ENCODE measurements at places on chromosomes 16 and 17.

DNA sequence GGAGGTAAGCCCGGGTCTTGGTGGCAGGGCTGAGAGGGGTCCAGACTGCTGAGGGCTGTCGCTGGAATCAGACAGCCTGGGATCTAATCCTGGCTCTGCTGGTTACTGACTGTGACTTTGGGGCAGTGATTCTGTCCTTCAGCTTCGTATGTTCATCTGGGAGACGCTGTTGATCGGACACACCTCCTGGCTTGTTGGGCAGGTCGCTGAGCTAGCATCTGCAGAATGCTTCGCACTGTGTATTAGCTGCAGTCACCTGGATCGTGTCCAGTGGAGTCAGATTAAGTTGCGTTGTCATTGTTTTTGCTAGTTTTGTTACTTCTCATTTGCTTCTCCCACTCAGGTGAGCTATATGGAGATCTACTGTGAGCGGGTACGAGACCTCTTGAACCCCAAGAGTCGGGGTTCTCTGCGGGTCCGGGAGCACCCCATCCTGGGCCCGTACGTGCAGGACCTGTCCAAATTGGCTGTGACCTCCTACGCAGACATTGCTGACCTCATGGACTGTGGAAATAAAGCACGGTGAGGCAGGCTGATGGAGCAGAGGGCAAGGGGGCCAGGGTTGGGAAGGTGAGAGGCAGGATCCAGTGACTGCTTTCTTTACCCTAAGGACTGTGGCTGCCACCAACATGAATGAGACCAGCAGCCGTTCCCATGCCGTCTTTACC lies 4.5 kb downstream of the KIF1C start:
- no peak for DNase-seq

- DNase-seq = no peak
Observed at GRCh38 chr17:9999919-10000695, 95.0 kb upstream of the RCVRN start.

DNA sequence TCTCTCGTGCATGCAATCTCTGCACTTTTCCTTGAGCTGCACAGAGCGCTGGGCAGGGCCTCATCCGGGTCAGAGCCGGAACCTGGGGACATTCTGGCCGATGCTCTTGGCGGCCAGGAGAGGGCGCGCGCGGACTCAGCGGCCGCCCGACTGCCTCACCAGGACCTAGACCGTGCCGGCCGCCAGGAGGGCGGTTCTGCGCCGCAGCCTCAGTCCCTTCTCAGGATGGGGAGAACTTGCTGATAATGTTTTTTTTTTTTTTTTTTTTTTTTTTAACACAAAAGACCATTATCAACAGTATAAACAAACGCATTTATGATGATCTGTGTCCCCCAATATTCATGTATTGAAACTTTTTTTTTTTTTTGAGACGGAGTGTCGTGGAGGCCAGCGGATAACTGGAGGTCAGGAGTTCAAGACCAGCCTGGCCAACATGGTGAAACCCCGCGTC lies 8.1 kb upstream of the FLYWCH2 start:
- peak; percentile 57 for DNase-seq

- no peak for DNase-seq
Observed at GRCh38 chr17:6577686-6578263, 21.4 kb upstream of the PITPNM3 start.

DNA sequence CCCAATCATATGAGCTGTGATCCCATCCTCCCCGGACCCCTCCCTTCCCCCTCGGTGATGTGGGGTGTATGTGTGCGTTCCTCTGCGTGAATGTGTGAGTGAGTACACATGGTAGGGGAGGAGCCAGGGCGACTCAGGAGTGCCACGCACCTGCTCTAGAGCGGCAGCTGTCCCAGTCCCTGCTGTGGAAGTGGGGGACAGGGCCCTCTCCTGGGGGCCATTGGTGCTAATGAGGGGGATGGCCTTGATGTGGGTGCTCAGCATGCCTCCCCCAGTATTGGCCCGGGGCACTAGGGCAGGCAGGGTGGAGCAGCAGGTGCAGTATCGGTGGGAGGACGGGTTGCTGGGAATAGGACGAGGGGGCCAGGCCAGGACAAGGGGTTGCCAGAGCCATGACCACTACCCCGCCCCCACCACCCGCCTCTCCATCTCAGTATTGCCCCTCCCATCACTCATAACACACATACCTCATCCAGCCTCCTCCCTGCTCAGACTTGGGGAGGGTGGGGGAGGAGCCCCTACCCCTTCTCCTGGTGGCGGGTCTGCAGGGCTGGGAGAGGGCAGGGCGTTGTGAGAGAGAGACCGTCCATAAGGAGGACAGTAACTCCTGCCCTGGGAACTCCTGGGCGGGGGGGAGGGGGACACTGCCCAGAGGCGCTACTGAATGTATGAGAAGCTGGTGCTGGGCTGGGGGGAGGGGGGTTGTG lies 8.5 kb downstream of the NR1D1 start:
- DNase-seq = no peak

DNA sequence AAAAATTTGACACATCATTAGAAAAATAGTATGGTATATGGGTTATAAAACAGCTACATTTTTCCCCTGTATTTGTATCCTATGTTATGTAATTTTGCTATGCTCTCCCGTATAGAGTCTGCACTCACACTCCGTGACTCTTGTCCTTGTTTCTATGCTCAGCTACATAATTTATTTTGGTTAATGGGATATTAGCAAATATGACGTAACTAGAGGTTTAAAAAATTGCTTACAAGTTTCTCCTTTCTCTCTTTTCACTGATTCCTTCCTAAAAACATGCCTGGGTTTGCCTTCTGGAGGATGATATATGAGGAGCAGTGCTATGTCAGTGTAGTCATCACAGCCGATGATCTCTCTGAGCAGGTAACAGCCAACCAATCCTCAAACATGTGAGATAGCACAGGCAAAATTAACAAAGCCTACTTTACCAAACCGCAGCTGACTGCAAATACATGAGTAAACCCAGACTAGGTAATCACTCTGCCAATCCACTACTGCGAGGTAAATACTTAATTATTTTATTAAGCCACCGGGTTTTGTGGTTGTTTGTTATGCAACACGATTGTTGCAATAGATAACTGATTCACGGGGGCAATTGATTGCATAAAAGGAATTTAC lies 126.9 kb downstream of the KIF2B start:
- no peak for DNase-seq

GRCh38 chr17:4156750-4157381 lies 13.9 kb downstream of the CYB5D2 start:
- DNase-seq = no peak

DNA sequence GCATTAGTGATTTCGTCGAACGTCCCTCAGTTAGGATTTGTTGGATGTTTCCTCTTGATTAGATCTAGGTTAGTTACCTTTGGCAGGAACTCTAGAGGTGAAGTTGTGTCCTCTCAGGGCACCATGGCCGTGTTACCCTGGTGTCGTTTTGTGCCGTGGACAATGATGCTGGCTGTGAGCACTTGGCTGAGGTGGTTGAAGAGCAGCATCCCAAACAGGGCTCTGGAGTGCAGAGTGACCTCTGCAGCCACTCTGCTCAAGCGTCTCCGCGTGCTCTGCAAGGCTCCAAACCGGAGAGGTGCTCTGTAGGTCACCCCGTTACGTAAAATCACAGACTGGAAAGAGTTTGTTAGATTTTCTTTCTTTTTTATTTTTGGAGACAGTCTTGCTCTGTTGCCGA lies 33.0 kb downstream of the FOXK2 start:
- DNase-seq = no peak

DNA sequence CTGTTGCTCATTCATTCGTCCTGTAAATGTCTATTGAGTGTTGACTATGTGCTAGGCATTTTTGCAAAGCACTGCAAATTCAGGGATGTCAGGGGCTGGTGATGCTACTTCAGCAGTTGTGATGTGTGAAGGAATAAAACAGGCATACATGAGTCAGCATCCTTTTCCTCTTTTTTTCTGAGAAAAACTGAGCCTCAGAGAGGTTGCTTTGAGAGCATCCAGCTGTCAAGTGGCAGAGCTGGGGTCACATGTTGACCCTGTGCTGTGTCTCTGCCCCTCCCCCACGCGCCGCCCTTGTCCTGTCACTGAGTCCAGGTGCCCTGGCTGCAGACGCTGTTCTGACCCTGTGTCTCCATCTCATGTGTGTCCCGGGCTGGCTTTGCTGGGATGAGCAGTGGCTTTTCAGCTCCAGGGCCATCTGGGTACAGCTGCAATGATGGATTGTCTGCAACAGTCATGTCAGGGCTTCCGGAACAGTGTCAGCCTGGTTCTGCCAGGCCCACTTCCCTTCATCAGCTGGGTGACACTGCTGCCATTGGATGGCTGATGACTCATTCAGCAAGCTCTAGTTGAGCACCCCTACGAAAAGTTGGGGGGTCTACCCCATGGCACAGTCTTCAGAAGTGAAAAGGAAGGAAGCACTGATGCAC lies 14.9 kb downstream of the SEC14L5 start:
- DNase-seq = no peak

DNA sequence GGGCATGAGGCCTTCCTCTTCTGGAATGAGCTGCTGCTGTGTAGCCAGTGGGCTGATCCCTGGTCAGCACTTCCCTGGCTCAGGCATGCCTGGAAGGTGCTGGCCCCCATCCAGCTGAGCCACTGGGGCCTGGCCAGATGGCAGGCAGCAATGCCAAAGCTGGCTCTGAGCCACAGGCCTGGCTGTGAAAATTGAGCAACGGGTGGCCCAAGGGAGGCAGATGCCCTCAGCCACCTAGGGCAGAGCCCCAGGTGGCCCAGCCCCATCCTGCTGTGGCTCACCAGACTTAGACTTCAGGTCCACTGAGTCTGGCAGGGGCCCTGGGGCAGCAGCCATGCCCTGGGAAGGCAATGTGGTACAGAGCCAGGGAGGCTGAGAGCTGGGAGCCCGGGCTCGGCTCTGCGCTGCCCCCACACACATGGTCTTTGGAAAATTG lies 8.5 kb upstream of the CRHR1 start:
- peak; percentile 45 for DNase-seq

GRCh38 chr16:3773663-3774062 lies 56.3 kb upstream of the TRAP1 start:
- DNase-seq = no peak

DNA sequence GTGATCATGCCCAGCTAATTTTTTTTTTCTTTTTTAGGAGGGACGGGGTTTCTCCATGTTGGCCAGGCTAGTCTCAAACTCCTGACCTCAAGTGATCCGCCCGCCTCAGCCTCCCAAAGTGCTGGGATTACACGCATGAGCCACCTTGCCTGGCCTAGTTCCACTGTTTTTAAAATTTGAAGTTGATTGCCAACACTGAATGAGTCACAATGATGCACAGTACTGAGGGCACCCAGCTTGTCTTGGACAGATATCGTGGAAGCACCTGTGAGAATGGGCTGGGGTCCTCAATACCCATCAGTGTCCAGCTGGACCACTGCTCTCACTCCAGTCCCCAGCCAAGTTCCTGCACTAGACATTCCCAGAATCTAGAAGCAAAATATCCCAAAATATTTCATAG lies 2.5 kb downstream of the KNOP1 start:
- no peak for DNase-seq

- no peak for DNase-seq
Observed at GRCh38 chr17:4678448-4679026, 25.4 kb downstream of the PELP1 start.

- no peak for DNase-seq
Observed at GRCh38 chr17:6244253-6244652, 174.1 kb downstream of the WSCD1 start.

- no peak for DNase-seq
Observed at GRCh38 chr17:83203472-83204221, 124.2 kb downstream of the METRNL start.

GRCh38 chr16:714558-715476 lies at the start of gene METRN:
METRN (plus strand) TSS chr16:715118; CDS start chr16:715290, 172 bp downstream.
- no peak for DNase-seq

GRCh38 chr16:96935-97381 lies 18.9 kb downstream of the MPG start:
- DNase-seq = peak; percentile 69

GRCh38 chr17:42985225-42985624 lies 4.9 kb downstream of the RUNDC1 start:
- DNase-seq = no peak

- no peak for DNase-seq
Observed at GRCh38 chr17:68576811-68577496, 24.2 kb downstream of the FAM20A start.

DNA sequence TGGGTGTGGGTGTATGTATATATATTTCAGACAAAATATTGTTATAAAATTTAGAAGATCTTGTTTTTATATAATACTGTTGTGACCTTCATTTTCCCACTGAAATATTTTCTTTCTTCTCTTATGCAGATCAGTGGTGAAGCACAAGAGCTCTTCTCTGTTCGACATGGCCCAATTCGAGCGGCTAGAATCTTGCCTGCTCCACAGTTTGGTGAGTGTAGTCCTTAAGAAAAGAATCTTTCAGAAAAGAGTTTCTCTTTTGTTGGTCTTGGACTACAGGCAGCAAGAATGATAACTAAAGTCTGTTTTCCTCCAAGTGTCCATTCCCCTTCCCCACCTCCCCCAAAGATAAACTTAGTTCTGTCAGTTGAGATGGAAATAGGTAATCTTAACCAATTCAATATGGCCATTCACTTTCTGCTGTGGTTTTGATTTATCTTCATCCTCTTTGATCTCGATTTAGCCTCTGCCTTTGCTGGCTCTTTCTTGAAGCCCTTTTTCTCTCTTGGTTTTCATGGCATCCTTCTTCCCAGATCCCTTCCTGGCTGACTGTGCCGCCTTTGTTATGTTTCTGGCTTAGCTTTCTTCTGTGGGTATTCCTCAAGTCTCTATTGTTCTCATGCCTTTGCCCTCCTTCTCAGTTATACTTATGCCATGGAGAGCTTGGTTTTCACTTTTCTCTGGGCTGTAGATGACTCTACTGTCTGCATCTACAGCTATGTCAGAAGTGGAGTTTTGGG lies 69.6 kb downstream of the BCAS3 start:
- no peak for DNase-seq

GRCh38 chr16:67936880-67937605 lies 393 bp upstream of the PSMB10 start:
- DNase-seq = no peak

DNA sequence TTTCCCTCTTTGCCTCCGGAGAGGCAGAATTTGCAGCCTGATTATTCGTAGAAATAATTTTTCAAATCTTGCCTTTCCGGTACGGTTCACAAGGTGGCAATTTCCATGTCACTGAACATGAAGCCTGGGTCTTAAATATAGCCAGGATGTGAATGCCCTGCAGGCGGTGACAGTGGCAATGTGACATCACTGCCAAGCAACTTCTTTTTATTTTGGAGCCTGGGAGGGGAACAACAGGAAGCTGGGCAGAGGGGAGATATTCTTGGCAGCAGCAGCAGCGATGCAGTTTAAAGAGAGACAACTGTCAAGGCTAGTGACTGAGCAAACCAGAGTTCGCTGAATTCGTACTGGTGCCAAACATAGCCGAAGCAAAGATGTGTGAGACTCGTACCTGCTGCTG lies 171.1 kb downstream of the SNX29 start:
- DNase-seq = peak; percentile 43

DNA sequence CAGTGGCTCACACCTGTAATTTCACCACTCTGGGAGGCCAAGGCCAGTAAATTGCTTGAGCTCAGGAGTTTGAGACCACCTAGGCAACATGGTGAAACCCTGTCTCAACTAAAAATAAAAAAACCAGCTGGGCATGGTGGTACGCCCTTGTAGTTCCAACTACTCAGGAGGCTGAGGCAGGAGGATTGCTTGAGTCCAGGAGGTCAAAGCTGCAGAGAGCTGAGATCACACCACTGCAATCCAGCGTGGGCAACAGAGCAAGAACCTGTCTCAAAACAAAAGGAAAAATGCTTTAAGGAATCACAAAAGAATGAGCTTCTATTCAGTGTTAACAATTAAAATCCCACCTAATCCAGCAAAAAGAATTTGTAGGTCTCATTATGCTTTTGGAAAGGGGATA lies 5.9 kb downstream of the PRR11 start:
- no peak for DNase-seq

- DNase-seq = peak; percentile 26
Observed at GRCh38 chr16:49562228-49562627, 188.6 kb downstream of the C16orf78 start.

GRCh38 chr16:75570396-75571065 lies 4.4 kb downstream of the GABARAPL2 start:
- DNase-seq = no peak
